ENCODE measurements at places on chromosomes 3 and 15. TPM values are rescaled to one million over a fixed set of nuclear protein-coding genes. Genes with fewer than 3 reads are reported as not detected.

- H3K4me3 ChIP-seq: no peak overlapping the region
- DNase-seq: no peak
- H3K27me3 ChIP-seq: no peaks in the 10 kb centered on the region
- peaks cover 20% of the 10 kb centered on the region for H3K36me3 ChIP-seq
- H3K27ac ChIP-seq: no peak overlapping the region
Observed at GRCh38 chr15:57272771-57273357, 103.4 kb upstream of the CGNL1 start.

DNA sequence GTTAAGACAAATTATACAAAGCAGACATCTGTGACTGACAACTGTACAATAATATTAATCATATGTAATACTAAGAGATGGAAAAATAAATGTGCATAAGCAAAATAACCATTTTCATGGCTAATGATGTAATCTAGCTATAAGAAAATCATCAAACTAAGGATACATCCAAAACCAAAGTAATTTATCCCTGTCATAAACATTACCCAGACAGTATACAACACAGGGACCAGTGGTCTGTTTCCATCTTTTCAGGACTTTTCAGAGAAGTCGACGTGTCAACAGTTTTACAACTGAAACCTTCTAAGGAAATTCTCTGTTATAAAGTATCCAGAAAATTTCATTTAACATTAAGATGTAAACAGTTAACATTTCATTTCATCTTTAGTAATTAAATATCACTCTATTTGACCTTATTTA is 11.0 kb downstream of the THBS1 start:
- no peaks in the 10 kb centered on the region for H3K27me3 ChIP-seq
- DNase-seq: no peak
- no peaks in the 10 kb centered on the region for H3K36me3 ChIP-seq
- no peak overlapping the region for H3K27ac ChIP-seq
- H3K4me1 ChIP-seq: peaks cover 3% of the 10 kb centered on the region

DNA sequence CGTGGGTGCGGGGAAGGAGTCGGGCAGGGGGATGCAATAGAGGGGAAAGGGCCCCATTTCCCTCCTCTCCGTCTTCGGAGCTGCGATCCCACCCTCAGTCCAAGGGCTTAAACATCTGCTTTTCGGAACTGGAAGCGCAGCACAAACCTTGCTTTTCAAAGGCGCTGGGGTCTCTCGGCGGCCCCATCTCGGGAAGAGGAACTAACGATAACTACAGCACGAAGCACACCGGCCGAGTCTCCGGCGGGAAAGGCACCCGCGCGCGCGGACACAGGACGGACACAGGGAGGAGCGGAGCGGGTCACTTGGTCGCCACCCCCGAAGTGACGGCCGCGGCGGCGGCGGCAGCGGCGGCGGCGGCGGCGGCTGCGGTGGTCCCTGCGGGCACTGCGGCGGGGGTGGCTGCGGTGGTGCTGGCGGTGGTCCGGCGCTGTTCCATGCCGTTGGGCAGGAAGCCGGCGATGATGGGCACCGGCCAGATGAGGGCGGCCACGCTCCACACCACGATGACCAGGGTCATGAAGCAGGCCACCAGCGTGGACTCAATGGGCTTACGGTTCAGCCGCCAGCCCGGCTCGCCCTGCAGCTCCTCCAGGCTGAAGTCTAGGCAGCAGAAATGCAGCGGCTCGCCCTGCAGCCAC is 1.1 kb downstream of the TMEM158 start:
- H3K4me1 ChIP-seq: peaks cover 27% of the 10 kb centered on the region
- peaks cover 19% of the 10 kb centered on the region for H3K27me3 ChIP-seq
- no peak overlapping the region for H3K27ac ChIP-seq
- no peaks in the 10 kb centered on the region for H3K36me3 ChIP-seq
- H3K4me3 ChIP-seq: peak overlapping the region; percentile 82

- H3K4me1 ChIP-seq: peaks cover under 1% of the 10 kb centered on the region
- H3K36me3 ChIP-seq: no peaks in the 10 kb centered on the region
- no peaks in the 10 kb centered on the region for H3K27me3 ChIP-seq
- H3K27ac ChIP-seq: no peak overlapping the region
Observed at GRCh38 chr3:149186219-149186618, 35.4 kb downstream of the CP start.

- H3K27me3 ChIP-seq: no peaks in the 10 kb centered on the region
- DNase-seq: no peak
- no peak overlapping the region for H3K27ac ChIP-seq
- no peaks in the 10 kb centered on the region for H3K4me1 ChIP-seq
Observed at GRCh38 chr15:32936283-32936918, 218.6 kb downstream of the GREM1 start.

DNA sequence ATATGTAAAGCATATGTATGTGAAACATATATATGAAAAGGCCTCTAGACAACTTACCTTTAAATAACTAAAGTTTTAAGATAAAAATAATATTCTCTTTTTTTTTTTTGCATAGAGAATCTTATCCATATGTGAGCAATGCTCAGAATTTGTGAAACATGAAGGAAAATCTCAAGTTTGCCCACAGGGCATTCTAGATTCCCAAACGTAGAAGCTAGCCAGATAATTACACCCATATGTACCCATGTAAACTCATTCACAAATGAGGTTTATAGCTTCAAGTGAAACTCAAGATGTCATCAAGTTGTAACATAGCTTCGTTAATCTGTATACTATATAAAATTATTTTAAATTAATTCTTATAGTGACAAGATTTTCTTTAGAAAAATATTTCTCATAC is 537.3 kb upstream of the NR2F2 start:
- H3K4me3 ChIP-seq: no peak overlapping the region
- H3K36me3 ChIP-seq: no peaks in the 10 kb centered on the region
- no peak overlapping the region for H3K27ac ChIP-seq
- no peak for DNase-seq

DNA sequence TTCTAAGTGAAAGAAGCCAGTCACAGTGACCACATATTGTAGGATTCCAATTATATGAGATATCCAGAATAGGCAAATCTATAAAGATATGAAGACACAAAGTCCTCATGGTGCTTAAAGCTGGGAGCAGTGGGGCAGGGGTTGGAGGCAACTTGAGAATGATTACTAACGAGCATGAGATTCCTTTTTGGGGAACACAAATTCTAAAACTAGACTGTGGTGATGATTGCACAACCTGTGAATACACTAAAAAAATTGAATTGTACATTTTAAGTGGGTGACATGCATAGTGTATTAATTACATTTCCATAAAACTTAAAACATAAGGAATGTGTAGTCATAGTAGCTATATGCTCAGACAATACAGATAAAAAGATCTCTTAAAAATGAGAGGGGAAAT is 103.2 kb downstream of the DPH6 start:
- H3K27ac ChIP-seq: no peak overlapping the region
- no peaks in the 10 kb centered on the region for H3K27me3 ChIP-seq
- no peak for DNase-seq

GRCh38 chr15:75347222-75348033 is 589 bp downstream of the NEIL1 start:
- DNase-seq: peak; percentile 71
- no peak overlapping the region for H3K27ac ChIP-seq
- H3K27me3 ChIP-seq: peaks cover 55% of the 10 kb centered on the region
- H3K4me1 ChIP-seq: peaks cover 6% of the 10 kb centered on the region

DNA sequence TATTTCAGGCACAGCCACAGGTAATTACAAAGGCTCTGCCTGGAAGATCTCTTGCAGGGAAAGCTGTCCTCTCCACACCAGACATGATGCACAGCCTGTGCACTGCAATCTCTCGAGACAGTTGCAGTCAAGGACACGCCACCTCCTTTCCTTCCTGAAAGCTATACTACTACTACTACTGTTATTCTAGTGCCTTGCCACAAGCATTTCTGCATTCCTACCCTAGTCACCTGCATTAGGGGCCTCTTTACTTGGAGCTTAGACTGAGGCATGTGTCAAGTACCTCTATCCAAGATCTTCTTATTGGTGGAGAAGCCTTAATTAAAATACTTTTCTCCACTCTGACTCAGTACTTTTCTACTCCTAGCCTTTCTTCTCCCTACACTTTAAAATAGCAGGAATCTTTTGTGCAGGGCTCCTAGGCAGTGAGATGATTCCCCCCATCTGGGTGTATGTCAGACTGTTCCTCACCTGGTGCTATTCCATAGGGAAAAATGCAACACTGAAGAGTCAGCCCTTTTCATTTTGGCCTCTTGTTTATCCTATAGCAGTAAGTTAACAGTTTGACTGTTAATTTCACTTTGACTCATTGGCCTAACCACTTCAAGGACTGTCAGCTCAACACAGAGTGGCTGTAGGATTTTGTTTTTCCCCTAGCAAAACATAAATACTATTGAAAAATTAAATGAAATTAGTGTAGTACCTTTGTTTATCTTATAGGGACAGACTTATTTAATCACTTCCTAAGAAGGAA is 78.9 kb downstream of the ESYT3 start:
- no peaks in the 10 kb centered on the region for H3K27me3 ChIP-seq
- DNase-seq: no peak
- H3K27ac ChIP-seq: no peak overlapping the region
- H3K4me3 ChIP-seq: no peak overlapping the region
- no peaks in the 10 kb centered on the region for H3K4me1 ChIP-seq
- no peaks in the 10 kb centered on the region for H3K36me3 ChIP-seq

- H3K36me3 ChIP-seq: no peaks in the 10 kb centered on the region
- peaks cover 12% of the 10 kb centered on the region for H3K4me1 ChIP-seq
- H3K27me3 ChIP-seq: no peaks in the 10 kb centered on the region
- peak; percentile 24 for DNase-seq
- H3K4me3 ChIP-seq: peak overlapping the region; percentile 64
Observed at GRCh38 chr15:52021128-52021671, 2.2 kb downstream of the MAPK6 start.

DNA sequence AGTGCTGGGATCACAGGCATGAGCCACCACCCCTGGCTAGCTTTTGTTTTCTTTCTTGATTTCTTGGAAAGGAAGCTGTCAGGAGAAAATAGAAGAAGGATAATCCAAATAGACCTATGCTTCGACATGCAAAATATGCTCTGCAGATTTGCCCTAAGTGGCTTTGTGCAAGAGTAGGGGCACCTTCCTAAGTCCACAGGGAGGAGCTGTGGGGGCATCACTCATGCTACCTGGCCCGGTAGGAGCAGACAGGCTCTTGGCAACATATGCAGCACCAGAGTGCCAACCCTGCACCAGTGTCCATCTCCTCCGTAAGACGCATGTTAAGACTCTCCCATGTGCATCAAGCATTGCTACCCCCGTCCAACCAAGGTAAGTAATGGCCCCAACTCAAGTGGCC is 190.7 kb upstream of the UBE2E1 start:
- no peak overlapping the region for H3K27ac ChIP-seq
- no peaks in the 10 kb centered on the region for H3K36me3 ChIP-seq
- H3K4me1 ChIP-seq: peaks cover 10% of the 10 kb centered on the region

DNA sequence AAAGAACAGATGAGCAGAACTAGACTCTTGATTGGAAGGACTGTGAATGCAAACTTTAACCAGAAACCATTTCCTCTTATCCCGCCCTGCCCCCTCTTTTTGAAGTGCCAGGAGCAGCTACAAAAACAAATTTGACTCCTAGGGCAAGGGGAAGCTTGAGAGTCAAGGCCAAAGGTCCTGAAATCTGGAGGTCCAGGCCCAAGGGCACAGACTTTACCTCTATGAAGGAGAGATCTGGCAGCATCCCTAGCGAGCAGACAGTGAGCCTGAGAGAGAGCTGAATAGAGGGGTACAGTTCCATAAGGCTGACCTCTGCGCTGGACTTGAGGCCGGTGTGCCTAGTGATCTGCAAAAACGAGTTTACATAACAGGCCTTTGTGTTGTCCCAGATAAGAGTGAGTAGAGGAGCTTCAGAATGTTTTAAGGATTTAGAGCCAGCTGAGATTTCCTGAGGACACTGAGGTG is 5.1 kb downstream of the RAB43 start:
- H3K27ac ChIP-seq: no peak overlapping the region
- DNase-seq: peak; percentile 22
- H3K36me3 ChIP-seq: no peaks in the 10 kb centered on the region
- no peaks in the 10 kb centered on the region for H3K27me3 ChIP-seq
- peaks cover 35% of the 10 kb centered on the region for H3K4me1 ChIP-seq

- H3K27me3 ChIP-seq: no peaks in the 10 kb centered on the region
- H3K36me3 ChIP-seq: no peaks in the 10 kb centered on the region
- peaks cover 23% of the 10 kb centered on the region for H3K4me1 ChIP-seq
- no peak overlapping the region for H3K27ac ChIP-seq
- DNase-seq: no peak
- H3K4me3 ChIP-seq: no peak overlapping the region
Observed at GRCh38 chr3:27074914-27075313, 294.3 kb downstream of the NEK10 start.

- H3K4me3 ChIP-seq: no peak overlapping the region
- peaks cover 7% of the 10 kb centered on the region for H3K4me1 ChIP-seq
- no peak overlapping the region for H3K27ac ChIP-seq
- DNase-seq: no peak
Observed at GRCh38 chr15:29141308-29142128, 128.1 kb downstream of the NSMCE3 start.

DNA sequence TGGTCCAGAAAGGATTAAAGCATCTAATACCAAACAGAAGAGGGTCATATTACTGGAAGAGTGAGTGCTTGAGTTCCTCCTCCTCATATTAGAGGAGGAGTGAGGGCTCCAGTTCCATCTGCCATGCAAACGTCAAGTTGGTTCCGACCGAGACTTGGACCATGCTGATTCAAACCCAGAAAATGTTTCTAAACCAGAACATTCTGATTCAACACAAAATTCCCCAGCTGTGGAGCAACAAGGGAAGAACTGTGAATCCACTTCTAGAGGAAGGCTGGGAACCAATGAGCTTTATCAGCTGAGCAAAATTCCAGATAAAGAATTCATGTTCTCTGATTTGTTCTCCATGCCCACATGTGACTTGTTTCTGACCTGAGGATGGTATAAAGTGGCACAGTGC is 135.6 kb upstream of the WNT5A start:
- no peak for DNase-seq
- H3K27ac ChIP-seq: no peak overlapping the region
- H3K36me3 ChIP-seq: no peaks in the 10 kb centered on the region
- no peaks in the 10 kb centered on the region for H3K27me3 ChIP-seq

GRCh38 chr15:91953432-91953831 is 99.9 kb downstream of the SLCO3A1 start:
- peaks cover 22% of the 10 kb centered on the region for H3K4me1 ChIP-seq
- DNase-seq: no peak
- H3K4me3 ChIP-seq: no peak overlapping the region
- no peak overlapping the region for H3K27ac ChIP-seq

- no peak overlapping the region for H3K4me3 ChIP-seq
- H3K4me1 ChIP-seq: peaks cover 2% of the 10 kb centered on the region
- no peak overlapping the region for H3K27ac ChIP-seq
Observed at GRCh38 chr3:126347543-126348161, 9.6 kb downstream of the KLF15 start.

Gene APEH
- 132 TPM for total RNA-seq

Gene GPR160
- 4.3 TPM for total RNA-seq

Gene NIT2
- 33.1 TPM for total RNA-seq

Data from neural progenitor cell (in vitro differentiated cells).